Left renal cortex interstitium (tissue), 4 donors: ENCODE measurements at places on chromosomes 11 and 22. TPM values are rescaled to one million over a fixed set of nuclear protein-coding genes. Genes with fewer than 3 reads are reported as not detected.

Gene OR10G4
- polyA plus RNA-seq: 0.05 TPM

Gene C11orf52
- 9.7 TPM for polyA plus RNA-seq

Gene SNX32
- polyA plus RNA-seq: 1.4 TPM

Gene MYBPC3
- not detected for polyA plus RNA-seq

Gene NDUFV1
- polyA plus RNA-seq: 239 TPM

Gene TSPAN18
- 59.0 TPM for polyA plus RNA-seq

Gene TCN1
- polyA plus RNA-seq: not detected

Gene PIH1D2
- 11.0 TPM for polyA plus RNA-seq

Gene CCDC188
- 0.71 TPM for polyA plus RNA-seq

Gene OR5A1
- not detected for polyA plus RNA-seq

Gene KLHL35
- 0.76 TPM for polyA plus RNA-seq

Gene PPFIBP2
- polyA plus RNA-seq: 73.3 TPM

Gene MS4A10
- 0.13 TPM for polyA plus RNA-seq

Gene PAMR1
- 11.2 TPM for polyA plus RNA-seq

Gene GPR83
- 0.64 TPM for polyA plus RNA-seq

Gene EMID1
- polyA plus RNA-seq: 101 TPM

Gene ACCSL
- not detected for polyA plus RNA-seq

Gene TSPAN32
- polyA plus RNA-seq: 3.4 TPM

Gene C11orf68
- 31.8 TPM for polyA plus RNA-seq

Gene ANKRD13D
- 60.8 TPM for polyA plus RNA-seq

Gene OR51I1
- not detected for polyA plus RNA-seq

Gene YPEL4
- polyA plus RNA-seq: 1.7 TPM

Gene OR2D2
- not detected for polyA plus RNA-seq

Gene FAM227A
- polyA plus RNA-seq: 12.6 TPM

Gene LIPT2
- 9.2 TPM for polyA plus RNA-seq

Gene MS4A12
- polyA plus RNA-seq: not detected

Gene TBX10
- polyA plus RNA-seq: 0.22 TPM

Gene OR51B4
- polyA plus RNA-seq: not detected

Gene AMPD3
- polyA plus RNA-seq: 5.9 TPM

Gene MTFP1
- 12.8 TPM for polyA plus RNA-seq

Gene MUC15
- polyA plus RNA-seq: 2.4 TPM
